Activated naive CD8-positive, alpha-beta T cell treated with anti-CD3 and anti-CD28 coated beads, Interleukin-2, amount 50 U/mL, for 24 hours (primary cell): ENCODE measurements at places on chromosomes 11 and 22.

DNA sequence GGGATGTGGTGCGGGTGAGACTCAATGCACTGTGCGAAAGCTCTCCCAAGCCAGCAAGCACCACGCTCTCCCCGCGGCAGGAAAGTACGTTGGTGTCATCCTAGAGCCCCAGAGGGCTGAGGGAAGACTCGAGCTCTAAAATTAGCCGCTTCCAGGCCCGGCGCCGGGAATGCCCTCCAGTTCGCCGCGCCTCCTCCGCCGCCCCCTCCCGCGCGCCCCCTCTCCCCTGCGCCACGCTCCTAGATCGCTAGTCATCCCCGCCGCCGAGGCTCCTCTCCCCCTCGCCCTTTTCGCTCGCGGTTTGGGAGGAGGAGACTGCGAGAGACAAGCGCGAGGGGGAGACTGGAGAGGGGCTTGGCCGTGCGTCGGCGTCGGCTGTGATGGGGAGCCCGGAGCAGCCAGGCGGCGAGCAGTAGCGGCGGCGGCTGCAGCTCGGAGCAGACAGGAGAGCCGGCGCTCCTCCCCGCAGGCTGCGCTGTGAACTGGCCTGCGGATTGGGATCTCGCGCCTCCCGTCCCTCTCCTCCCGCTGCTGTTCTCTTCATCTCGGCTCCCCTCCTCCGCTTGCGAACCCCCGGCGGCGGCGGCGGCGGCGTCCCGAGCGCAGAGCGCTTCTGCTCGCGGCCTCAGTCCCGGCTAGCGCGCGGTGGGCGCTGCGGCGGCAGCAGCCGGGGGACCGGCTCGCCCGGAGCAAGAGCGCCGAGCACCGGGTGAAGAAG is at the start of gene FAT3:
TSS of gene FAT3 (plus strand) at position 412 of the 718 bp plus-strand sequence. CDS start 127,295 bp downstream, outside the sequence.
- no peaks in the 10 kb centered on the region for H3K4me1 ChIP-seq
- H3K27ac ChIP-seq: no peak within 1 kb of the TSS
- no peaks in the 10 kb centered on the region for H3K36me3 ChIP-seq
- peaks cover 57% of the 10 kb centered on the region for H3K27me3 ChIP-seq

DNA sequence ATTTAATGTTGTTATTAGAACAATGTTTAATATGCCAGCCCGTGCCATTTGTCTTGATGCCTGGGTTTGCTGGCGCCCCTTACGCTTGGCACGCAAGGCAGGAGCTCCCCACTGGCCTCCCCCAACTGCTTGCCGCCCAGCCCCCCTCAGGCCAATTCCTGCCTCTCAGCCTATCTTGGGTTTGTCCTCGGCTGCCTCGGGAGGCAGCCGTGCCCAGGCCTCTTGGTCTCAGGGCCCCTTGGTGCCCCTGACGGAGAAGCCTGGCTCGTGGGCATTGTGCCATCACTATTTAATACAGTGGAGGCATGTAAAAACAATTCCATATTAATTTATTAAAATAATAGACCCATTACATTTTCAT is 119.8 kb downstream of the KCNQ1OT1 start:
- H3K27me3 ChIP-seq: no peaks in the 10 kb centered on the region
- H3K27ac ChIP-seq: no peak overlapping the region
- no peaks in the 10 kb centered on the region for H3K4me1 ChIP-seq
- no peaks in the 10 kb centered on the region for H3K36me3 ChIP-seq

GRCh38 chr22:17060126-17060525 is 24.7 kb upstream of the IL17RA start:
- no peaks in the 10 kb centered on the region for H3K36me3 ChIP-seq
- no peak for DNase-seq
- H3K27ac ChIP-seq: no peak overlapping the region

GRCh38 chr11:20002312-20003216 is 157.7 kb downstream of the DBX1 start:
- no peaks in the 10 kb centered on the region for H3K27me3 ChIP-seq
- H3K4me3 ChIP-seq: no peak overlapping the region
- H3K4me1 ChIP-seq: no peaks in the 10 kb centered on the region
- H3K36me3 ChIP-seq: no peaks in the 10 kb centered on the region
- no peak for DNase-seq

DNA sequence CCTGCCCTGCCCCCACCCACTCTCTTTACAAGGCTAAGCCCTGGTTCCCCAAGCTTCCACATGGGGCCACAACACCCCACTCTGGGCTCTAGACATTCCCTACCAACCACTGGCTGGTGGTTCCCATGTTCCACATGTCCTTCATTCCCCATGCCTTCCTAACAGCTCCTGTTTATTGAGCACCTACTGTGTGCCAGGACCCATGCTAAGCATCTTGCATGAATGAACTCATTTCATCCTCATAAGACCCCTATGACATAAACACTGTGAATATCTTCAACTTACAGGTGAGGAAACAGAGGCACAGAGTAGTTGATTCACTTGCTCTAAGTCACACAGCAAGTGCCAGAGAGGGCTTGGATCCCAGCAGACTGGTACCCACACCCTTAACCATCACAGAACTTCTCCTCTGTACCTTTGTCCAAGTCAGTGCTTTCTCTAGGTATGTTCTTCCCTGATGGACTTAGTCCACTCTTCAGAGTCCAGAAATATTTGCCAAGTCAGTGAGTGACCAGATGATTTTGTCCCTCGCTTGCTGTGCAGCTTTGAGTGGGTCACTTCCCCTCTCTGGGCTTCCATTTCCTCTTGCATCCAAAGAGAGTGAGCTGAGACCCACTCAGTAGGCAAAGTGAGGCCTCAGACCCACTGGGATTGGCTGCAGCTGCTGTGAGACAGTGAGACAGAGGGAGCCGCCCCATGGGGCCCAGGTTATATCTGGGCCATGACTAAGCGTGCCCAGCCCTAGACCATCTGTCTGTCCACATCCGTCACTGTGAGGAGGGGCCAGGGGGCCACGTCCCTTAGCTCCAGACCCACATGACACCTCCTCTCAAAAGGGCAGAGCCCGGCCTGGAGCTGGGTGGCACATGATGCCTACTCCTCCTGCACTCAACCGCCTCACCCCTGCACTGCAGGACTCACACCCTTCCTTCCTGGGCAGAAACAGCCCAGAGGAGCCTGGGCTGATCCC is 132.4 kb downstream of the MN1 start:
- no peak for DNase-seq
- no peaks in the 10 kb centered on the region for H3K36me3 ChIP-seq
- no peaks in the 10 kb centered on the region for H3K4me1 ChIP-seq
- peaks cover 21% of the 10 kb centered on the region for H3K27me3 ChIP-seq

DNA sequence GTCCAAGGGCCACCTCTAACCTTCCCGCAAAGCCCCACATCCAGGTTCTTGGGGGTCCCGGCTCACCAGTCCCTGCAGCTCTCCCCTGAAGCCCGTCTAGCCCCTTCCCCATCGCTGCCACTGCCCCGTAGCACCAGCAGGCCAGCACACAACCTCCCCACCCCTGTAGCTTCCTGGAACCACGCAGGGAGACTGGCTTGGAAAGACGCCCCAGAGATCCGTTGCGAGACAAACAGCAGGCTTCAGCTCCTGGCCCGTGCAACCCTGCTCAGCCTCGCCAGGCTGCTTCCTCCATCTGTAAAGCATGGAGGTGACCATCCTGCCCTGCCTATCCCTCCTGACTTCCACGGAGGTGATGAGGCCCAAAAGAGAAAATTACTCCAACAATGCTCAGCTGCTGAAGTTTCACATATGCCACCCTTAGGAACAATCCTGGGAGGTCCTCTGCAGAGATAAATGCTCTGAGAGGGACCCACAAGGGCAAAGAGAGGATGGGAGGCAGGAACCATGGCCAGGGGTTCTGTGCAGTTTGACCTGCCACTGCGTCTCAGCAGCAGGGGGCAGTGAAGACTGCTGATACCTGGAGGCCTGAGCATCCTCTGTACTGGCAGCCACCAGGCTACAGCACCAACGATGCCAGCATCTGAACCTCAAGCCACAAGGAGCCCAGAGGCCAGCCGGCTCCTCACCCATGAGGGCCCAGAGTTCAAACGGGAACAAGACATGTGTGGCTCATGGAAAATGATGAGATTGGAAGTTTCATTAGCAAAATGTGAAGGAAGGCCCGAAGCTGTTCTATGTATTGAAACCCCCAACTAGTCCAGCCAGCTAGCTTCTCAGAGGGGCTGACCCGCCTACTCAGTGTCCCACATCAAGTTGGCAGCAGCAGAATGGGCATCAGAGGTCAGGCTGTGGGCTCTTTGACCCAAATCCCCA is 16.1 kb downstream of the DGCR2 start:
- no peak overlapping the region for H3K27ac ChIP-seq
- H3K27me3 ChIP-seq: no peaks in the 10 kb centered on the region
- H3K4me1 ChIP-seq: peaks cover 61% of the 10 kb centered on the region
- peaks cover 3% of the 10 kb centered on the region for H3K36me3 ChIP-seq
- DNase-seq: no peak
- no peak overlapping the region for H3K4me3 ChIP-seq

DNA sequence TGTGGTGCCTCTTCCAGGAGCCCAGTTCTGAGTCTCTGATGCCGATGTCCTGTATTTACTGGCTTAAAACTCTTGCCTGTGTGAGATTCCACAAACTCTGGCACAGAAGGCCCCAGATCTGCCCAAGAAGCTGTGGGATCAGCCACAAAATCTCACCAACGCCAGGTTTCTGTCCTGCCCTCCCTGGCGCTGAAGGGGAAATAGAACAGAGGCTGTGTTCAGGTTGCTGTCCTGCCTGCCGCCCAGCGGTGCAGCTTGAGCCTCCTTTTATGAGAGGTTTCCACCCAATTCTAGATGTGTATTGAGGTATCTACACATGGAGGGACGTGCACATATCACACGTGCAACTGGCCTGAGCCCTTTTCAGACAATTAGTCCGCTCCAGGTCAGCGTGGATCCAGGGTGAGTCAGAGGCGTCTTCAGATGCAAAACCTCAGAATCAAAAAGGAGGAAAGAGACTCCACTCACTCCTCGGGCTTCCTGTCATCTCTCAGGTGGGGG is 2.2 kb downstream of the TMEM80 start:
- DNase-seq: no peak
- no peaks in the 10 kb centered on the region for H3K27me3 ChIP-seq
- H3K4me3 ChIP-seq: no peak overlapping the region
- peaks cover 3% of the 10 kb centered on the region for H3K36me3 ChIP-seq
- peak overlapping the region; percentile 20 for H3K27ac ChIP-seq

- H3K4me3 ChIP-seq: no peak overlapping the region
- H3K27me3 ChIP-seq: no peaks in the 10 kb centered on the region
- no peaks in the 10 kb centered on the region for H3K4me1 ChIP-seq
- no peak overlapping the region for H3K27ac ChIP-seq
These were observed 12.0 kb downstream of the SIAE start for GRCh38 chr11:124661553-124661952.

DNA sequence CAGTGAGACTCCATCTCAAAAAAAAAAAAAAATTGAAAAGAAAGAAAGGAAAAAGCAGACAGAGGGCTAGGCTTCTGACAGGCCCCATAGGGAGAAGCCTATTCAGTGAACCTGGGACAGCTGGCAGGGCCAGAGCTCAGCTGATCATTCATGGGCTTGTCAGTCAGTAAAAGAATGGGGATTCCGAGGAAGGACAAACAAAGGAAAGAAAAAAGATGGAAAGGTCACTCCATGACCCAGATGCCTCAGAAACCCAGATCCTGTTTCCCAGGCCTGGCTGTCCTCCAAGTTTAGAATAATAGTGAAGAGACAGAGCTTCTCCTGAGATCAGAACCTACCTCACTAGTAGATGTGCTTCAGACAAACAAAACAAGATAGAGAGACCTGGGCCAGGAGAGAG is 34.3 kb upstream of the ASPHD2 start:
- H3K27me3 ChIP-seq: peaks cover 2% of the 10 kb centered on the region
- no peak overlapping the region for H3K4me3 ChIP-seq
- DNase-seq: no peak
- no peaks in the 10 kb centered on the region for H3K4me1 ChIP-seq
- H3K36me3 ChIP-seq: no peaks in the 10 kb centered on the region

- DNase-seq: no peak
- H3K27me3 ChIP-seq: no peaks in the 10 kb centered on the region
- H3K4me3 ChIP-seq: peak overlapping the region; percentile 91
- H3K36me3 ChIP-seq: peaks cover 56% of the 10 kb centered on the region
These were observed 10.4 kb downstream of the MPZL3 start for GRCh38 chr11:118241764-118242098.

DNA sequence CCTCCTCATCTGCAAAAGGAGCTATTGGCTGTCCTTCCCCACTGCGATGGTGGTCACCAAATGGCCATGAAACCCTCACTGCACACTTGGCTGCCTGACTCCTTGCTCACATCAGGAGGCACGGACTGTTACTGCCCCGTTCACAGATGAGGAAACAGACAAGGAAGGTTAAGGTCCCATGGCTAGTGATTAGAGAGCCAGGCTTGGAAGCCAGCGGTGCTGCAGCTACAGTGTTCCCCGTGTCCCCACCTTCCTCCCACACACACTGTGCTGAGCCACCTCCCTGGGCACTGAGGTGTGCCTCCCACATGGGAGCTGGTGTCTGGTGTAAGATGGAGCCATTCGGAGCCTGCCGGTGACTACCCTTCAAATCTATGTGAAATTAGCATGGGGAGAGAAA is 2.6 kb downstream of the ARHGAP8 start:
- no peak overlapping the region for H3K27ac ChIP-seq
- H3K27me3 ChIP-seq: peaks cover 51% of the 10 kb centered on the region
- no peak overlapping the region for H3K4me3 ChIP-seq
- no peak for DNase-seq
- peaks cover 5% of the 10 kb centered on the region for H3K4me1 ChIP-seq

DNA sequence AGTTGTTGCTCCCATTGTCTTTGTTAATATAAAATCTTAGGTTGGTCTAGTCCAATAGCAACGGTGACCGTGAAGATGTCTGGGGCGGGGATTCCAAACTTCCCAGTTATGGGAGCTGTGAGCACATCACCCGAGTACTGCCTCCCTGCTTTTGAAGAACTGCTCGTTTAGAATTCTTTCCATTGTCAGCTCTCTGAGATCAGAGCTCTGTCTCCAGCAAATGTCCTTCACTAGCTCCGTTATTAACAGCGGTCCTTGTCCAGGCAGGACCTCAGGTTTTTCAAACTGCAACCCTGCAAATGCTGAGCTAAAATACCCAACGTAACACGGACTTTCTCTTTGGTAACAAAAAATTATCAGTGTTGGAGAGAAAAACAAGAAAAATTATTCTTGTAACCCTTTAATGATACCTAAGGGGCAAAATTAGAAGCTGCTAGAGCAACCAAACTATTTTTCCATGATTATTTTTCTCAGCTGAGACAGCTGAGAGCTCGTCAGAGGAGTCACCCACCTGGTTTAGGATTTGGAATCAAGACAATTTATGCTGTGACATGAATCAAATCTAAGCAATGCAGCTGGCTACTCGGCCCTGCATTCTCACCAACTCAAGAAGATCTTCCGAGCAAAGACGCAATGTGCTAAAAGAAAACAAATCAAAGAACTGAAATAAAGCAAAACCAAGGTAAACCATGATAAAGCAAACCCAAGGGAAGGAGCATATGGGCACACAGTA is 15.1 kb upstream of the EFCAB6 start:
- DNase-seq: no peak
- no peaks in the 10 kb centered on the region for H3K36me3 ChIP-seq
- H3K4me1 ChIP-seq: no peaks in the 10 kb centered on the region
